Right ventricle myocardium inferior (tissue), 1 donor: ENCODE measurements at places on chromosomes 3 and 15. TPM values are rescaled to one million over a fixed set of nuclear protein-coding genes. Genes with fewer than 3 reads are reported as not detected.

ACKR2 gene
- 0.89 TPM for total RNA-seq

FBXW12 gene
- not detected for total RNA-seq

NOX5 gene
- total RNA-seq: not detected

LRRC34 gene
- total RNA-seq: 1.6 TPM

TICRR gene
- total RNA-seq: 0.16 TPM

SERPINI2 gene
- total RNA-seq: not detected

SCAANT1 gene
- not detected for total RNA-seq

GPR27 gene
- 3.7 TPM for total RNA-seq

ARHGEF26 gene
- 1.9 TPM for total RNA-seq

SH2D7 gene
- total RNA-seq: not detected

SHC4 gene
- 1.5 TPM for total RNA-seq
